Suppressor macrophage treated with lipopolysaccharide for 1 hour (primary cell): ENCODE measurements at places on chromosomes 4 and X.

DNA sequence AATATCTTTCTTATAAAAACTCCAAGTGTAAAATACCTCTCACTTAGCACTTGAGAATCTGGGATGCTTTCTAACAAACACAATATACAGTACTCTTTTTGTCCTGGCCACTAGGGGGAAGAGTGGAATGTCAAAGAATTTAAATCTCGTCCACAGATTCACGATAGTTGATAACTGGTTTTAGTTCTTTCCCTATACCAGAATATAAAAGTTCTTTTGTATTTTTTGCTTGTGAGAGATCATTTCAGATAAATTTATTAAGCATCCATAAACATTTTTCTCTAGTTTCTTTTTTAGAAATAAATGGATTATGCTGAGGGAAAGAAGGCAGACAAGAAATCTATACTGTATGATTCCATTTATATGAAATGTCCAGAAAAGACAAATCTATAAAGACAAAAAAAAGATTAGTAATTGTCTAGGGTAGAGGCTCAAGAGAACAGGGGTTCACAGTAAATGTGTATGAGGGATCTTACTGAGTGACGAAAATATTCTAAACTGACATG, 50.4 kb downstream of the MGARP start:
- DNase-seq: peak; percentile 68

GRCh38 chr4:113700602-113701150, 60.9 kb downstream of the CAMK2D start:
- DNase-seq: no peak

- DNase-seq: no peak
These were observed 150.7 kb upstream of the SFRP2 start for GRCh38 chr4:153939570-153939969.

DNA sequence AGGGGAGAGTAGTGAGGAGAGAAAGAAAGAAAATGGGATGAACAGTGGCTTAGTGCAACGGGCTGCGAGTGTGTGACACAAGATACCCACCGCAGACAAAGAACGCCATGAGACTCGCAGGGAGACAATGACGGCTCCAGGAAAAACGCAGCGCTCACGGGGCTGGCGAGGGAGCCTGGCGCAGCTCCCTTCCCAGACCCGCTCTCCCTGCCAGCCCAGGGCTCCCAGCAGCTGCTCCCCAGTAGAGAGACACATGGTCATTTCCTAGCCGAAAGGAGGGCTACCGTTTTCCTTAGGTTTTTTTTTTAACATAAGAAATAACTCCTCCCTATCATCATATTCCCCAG, 149.5 kb downstream of the MAML3 start:
- DNase-seq: no peak

DNA sequence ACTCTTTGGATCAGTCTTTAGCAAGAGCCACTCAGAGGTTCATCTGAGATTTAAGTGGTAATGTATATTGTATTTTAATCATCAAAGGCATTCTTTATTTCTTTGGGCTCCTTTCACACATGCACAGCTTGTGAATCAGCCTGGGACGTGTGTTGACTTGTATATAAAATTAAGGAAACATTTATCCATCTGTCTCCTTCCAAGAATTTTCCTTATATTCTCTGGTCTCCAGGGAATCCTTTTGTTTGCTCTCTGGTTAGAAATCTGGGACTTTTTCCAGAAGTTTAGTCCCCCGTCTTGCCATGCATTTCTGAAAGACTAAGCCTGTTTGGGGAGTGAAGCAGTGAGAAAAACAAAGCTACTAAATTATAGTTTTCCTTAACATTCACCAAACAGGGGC, 212.3 kb downstream of the DCAF12L2 start:
- no peak for DNase-seq

DNA sequence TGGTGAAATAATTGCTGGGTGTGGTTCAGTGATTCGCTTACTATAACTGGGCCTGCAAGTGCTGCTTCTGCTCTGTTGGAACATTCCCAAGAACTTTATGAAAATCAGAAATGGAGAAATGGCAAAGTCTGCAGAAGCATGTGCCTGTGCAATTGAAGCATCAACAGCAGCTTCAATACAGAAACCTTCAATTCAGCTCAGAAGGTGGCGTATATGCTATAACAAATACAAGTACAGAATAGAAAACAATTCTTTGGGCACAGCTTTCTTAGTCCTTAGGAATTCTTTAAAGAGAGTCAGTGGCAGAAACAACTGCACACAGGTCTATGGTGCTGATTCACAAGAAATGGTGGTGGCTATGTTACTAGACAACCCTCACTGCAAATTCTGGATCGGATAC, 18.0 kb upstream of the PDHA2 start:
- DNase-seq: no peak

GRCh38 chr4:12586242-12587006, 897.7 kb downstream of the RAB28 start:
- no peak for DNase-seq

GRCh38 chr4:182188622-182189021, 54.6 kb upstream of the TENM3 start:
- no peak for DNase-seq

GRCh38 chrX:42242004-42242403, 318.6 kb upstream of the CASK start:
- no peak for DNase-seq

- DNase-seq: no peak
These were observed 100.9 kb downstream of the SLC34A2 start for GRCh38 chr4:25756503-25756902.

DNA sequence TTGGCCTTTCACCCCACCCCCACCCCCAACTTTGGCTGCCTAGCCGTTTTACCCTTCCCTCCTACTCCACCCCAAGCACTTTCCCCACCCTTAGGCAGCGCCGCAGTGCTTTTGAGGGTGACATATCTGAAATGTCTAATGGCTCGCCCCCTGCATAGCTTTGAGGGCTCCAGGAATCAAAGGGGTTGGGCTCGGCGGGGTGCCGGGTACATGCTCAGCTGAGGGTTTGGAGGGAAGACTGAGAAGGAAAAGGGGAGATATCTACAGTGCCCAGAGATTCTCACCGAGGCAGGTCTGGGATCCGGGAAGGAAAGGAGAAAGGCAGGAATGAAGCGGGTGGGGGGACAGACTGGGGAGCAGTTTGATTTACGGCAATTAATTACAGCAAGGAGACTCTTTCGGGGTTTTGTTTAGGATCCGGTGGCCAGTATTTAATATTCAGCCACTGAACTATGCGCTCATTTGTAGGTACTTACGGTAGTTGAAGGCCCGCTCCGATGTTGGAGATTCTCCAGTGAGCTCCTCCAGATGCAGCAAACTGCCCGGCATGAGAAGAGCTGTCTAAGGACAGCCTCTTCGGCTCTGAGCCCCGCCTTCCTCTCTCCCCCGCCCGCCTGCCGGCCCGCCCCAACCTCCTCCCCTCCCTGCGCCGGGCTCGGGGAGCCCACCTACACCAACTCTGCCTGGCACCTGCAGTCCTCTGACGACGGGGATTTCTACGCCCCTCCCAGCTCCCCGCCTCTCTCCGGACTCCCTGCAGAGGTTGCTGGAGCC, at the start of gene IGSF1:
Gene IGSF1, minus strand, starts transcription at position 569 of the 774 bp plus-strand sequence. CDS start 2,632 bp downstream, outside the sequence.
- no peak for DNase-seq

GRCh38 chr4:10747186-10747585, 62.6 kb upstream of the CLNK start:
- no peak for DNase-seq

DNA sequence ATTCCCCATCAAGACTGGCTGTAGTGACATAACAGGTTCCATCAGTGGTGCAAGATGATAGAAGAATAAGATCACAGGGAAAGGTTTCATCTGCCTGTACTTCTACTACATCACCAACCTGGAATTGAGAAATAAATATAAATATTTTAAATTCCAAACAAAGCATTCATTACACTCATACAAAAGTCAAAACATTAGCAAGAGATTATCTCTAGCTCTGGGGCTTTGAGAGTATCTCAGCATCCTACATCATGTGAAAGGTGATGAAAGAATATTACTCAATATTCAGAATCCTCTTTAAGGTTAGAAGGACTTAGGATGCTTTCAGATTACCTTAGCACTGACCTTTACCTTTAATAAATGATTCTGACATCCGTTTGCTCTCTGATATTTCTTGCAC, 96.5 kb upstream of the MCF2 start:
- DNase-seq: no peak

- peak; percentile 44 for DNase-seq
These were observed 746 bp downstream of the PPAT start for GRCh38 chr4:56434599-56435139.

- DNase-seq: no peak
These were observed 10.1 kb downstream of the SYNPO2 start for GRCh38 chr4:118898684-118899138.

GRCh38 chr4:119493419-119493818, 135.2 kb downstream of the PDE5A start:
- DNase-seq: no peak

DNA sequence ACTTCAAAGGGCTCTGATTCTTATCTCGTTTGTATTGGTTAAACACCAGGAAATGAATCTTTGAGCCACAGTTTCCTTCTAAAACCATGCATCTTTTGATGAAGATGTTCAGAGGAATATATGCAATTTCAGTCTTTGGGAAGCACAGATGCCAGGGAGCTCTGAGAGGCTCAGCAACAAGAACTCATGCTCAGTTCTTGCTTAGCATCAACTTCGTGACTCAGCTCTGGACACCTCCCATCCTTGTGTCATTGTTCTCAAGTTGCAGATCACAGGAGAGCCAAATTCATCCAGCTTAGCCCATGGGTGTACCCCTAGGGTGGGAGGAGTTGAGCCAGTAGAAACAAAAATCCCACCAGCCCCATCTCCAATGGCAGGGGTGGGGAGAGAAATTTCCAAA, 219.6 kb upstream of the MAOA start:
- DNase-seq: no peak

- no peak for DNase-seq
These were observed 6.0 kb downstream of the PLXNB3 start for GRCh38 chrX:153769865-153770600.

DNA sequence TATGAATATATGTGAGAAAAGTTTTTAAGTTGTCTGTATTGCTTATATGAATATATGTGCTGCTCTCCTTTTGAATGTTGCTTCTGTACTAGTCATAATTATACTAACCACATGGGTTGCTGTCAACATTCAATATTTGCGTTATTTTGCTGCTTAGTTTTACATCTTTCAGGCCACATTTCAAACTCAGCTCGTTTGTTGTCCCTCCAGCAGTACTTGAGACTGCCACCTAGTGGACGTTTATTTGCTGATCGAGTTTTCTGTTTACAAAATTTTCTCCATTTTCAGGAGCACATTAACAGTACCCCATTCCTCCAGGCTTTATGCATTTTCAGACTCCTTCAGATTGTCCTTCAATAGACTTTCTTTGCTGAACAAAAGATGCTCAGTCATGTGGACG, 75.8 kb downstream of the NUDT11 start:
- DNase-seq: peak; percentile 25

- no peak for DNase-seq
These were observed 648.3 kb downstream of the GABRG1 start for GRCh38 chr4:45475548-45475947.

DNA sequence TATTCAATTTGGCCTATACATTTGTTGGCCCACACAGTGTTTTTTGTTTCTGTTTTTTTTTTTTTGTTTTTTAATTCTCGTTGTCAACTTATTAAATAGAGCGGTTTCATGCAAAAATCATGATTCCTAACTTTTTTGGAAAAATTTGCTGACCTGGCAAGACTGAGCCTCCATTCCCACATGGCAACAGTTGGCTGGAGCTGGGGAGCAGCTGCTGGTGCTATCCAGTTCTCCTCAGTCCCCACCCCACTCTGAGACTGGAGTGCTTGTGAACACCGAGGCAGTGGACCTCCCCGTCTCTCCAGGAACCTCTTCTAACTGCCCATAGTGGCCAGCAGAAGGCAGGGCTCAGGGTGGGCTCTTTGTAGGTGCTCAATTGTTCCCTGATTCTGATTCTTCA, 95.7 kb upstream of the OTUD4 start:
- DNase-seq: no peak

GRCh38 chr4:139146926-139147629, 29.9 kb downstream of the ELF2 start:
- no peak for DNase-seq

GRCh38 chr4:127284236-127284635, 348.5 kb upstream of the INTU start:
- DNase-seq: no peak

DNA sequence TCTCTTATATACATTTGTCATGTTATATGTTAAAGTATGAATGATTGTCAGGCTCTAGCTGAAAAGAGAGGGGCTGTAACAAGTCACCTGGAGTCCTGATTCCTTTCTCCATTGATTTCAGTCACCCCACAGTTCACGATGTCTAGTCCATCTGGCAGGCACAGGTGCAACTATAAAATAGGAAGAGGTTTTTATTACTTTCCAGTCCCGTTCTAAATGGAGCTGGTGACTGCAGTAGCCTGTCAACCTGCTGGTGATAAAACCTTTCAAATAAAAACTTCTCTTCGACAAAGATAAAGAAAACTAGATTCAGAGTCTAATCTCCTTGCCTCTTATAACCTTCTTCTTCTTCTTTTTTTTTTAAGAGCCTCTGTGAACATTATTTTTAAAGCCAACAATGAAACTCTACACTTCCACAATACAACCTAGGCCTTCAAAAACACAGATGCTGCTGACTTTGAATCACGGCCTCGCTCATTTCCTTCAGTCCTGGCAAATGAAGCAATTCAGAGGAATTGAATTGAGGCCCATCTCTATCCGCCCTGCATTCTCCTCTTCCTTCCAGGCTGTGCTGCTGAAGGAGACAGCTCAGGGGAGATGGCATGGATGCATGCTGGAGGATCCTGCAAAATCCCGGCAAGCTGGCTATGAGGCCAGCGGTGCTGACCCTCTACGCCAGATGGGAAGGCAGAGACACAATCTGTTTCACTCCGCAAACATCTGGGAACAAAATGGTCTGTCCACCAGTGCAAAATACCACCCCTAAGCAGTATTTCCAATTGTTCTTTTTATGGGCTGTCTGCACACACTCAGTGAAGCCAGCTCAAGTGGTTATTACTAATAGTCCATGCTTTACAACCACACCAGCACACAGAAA, 27.3 kb upstream of the CDKN2AIP start:
- no peak for DNase-seq

GRCh38 chr4:68613752-68614151, 37.6 kb upstream of the UGT2B17 start:
- no peak for DNase-seq
